ENCODE measurements at places on chromosomes 16 and 17. TPM values are rescaled to one million over a fixed set of nuclear protein-coding genes. Genes with fewer than 3 reads are reported as not detected.

Gene ATP2A1
- 0.85 TPM for total RNA-seq

Gene WDR90
- total RNA-seq, result 23.6 TPM

Gene XAF1
- 85.5 TPM for total RNA-seq

Gene KRTAP4-1
- not detected for total RNA-seq

Gene PRPSAP2
- total RNA-seq, result 41.0 TPM

Gene NPIPB13
- total RNA-seq, result 43.6 TPM

Gene FOXJ1
- 1.7 TPM for total RNA-seq

Gene SULT1A2
- not detected for total RNA-seq

Gene ADAT1
- total RNA-seq, result 62.9 TPM

All from T-cell (primary cell).